Activated CD4-positive, alpha-beta T cell treated with anti-CD3 and anti-CD28 coated beads, Interleukin-2, amount 10 ng/mL, durations not matched to agents 24 days and 14 days (primary cell): ENCODE measurements at places on chromosomes 2 and 18. TPM values are rescaled to one million over a fixed set of nuclear protein-coding genes. Genes with fewer than 3 reads are reported as not detected.
A peak's percentile ranks its signal among the peaks of the same experiment; 100 is the strongest.

- H3K4me1 ChIP-seq = peaks cover 9% of the 10 kb centered on the region
- H3K4me3 ChIP-seq = no peak overlapping the region
- H3K27me3 ChIP-seq = no peaks in the 10 kb centered on the region
These were observed 746 bp upstream of the POLR1B start for GRCh38 chr2:112541315-112542122.

DNA sequence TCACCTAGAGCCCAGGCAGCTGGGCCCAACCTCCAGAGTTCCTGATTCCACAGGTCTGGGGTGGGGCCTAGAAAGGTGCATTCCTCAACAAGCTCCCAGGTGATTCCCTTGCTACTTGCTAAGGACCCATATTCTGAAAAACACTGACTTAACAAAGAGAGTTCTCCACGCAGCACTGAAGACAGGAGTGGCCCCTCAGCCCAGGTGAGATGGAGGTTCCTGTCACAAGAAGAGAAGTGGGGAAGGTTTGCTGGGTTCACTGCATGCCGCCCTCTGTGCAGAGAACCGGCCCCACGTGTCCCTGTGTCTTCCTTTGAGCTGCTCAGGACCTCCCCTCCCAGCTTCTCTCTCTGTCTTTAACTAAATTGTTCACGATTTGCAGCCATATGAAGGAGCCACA, 201.4 kb upstream of the DDX18 start:
- H3K27me3 ChIP-seq = no peaks in the 10 kb centered on the region
- DNase-seq = no peak
- no peaks in the 10 kb centered on the region for H3K4me1 ChIP-seq
- H3K36me3 ChIP-seq = no peaks in the 10 kb centered on the region
- H3K27ac ChIP-seq = no peak overlapping the region
- H3K4me3 ChIP-seq = no peak overlapping the region

GRCh38 chr2:172280571-172281361, 146.6 kb upstream of the ITGA6 start:
- H3K27ac ChIP-seq = no peak overlapping the region
- no peak overlapping the region for H3K4me3 ChIP-seq

Gene ARHGAP25
- total RNA-seq = 37.8 and 42.2 TPM in 2 replicates

Gene HOXD9
- total RNA-seq = not detected in 2 replicates

DNA sequence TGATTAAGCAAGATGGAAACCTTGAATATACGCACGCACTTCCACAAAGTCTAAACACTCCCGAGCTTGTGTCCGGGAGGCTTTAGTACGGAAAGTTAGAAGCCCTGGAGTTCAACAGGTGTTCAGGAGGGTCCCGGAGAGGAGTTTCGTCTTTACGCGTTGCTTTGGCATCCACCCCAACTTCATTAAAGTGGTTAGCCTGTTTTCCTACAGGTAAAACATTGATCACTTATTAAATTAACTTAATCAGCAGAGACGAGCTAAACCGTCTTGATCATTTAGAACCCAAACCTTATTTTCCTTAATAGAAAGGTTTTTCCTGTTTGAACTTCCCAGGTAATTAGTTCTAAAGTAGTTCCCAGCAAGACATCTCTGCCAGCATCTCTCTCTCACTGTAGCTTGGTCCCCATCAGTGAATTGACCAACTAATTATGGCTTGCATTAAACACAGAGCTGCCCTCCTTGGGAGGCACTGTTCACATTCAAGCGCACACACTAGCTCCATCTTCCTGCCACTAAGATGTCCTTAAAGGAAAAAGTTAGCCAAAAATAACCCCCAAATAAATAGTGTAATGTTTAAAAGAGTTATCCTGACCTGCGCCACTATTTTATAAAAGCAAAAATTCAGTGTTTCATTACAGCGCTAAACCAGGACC, 1.4 kb downstream of the NPAS2 start:
- peaks cover 2% of the 10 kb centered on the region for H3K36me3 ChIP-seq
- H3K27ac ChIP-seq = peak overlapping the region; percentile 34
- peak overlapping the region; percentile 74 for H3K4me3 ChIP-seq
- peaks cover 18% of the 10 kb centered on the region for H3K4me1 ChIP-seq
- DNase-seq = no peak
- H3K27me3 ChIP-seq = peaks cover 47% of the 10 kb centered on the region

Gene REG1A
- total RNA-seq = not detected in 2 replicates

- no peaks in the 10 kb centered on the region for H3K4me1 ChIP-seq
- H3K27me3 ChIP-seq = peaks cover 10% of the 10 kb centered on the region
- no peak overlapping the region for H3K27ac ChIP-seq
- DNase-seq = no peak
- no peak overlapping the region for H3K4me3 ChIP-seq
These were observed 49.8 kb upstream of the ITGB6 start for GRCh38 chr2:160249876-160250275.

Gene ALPG
- not detected in 2 replicates for total RNA-seq

Gene CTNNA2
- not detected in 2 replicates for total RNA-seq

GRCh38 chr2:39356922-39357639, 80.0 kb downstream of the MAP4K3 start:
- no peaks in the 10 kb centered on the region for H3K4me1 ChIP-seq
- no peaks in the 10 kb centered on the region for H3K27me3 ChIP-seq
- peaks cover 29% of the 10 kb centered on the region for H3K36me3 ChIP-seq
- no peak overlapping the region for H3K4me3 ChIP-seq
- no peak overlapping the region for H3K27ac ChIP-seq

Gene STARD7
- 212 and 217 TPM in 2 replicates for total RNA-seq

GRCh38 chr2:61928826-61929461, 23.5 kb downstream of the COMMD1 start:
- no peaks in the 10 kb centered on the region for H3K36me3 ChIP-seq
- no peak for DNase-seq
- H3K4me1 ChIP-seq = no peaks in the 10 kb centered on the region
- no peak overlapping the region for H3K27ac ChIP-seq
